ENCODE measurements at places on chromosomes 11 and 22.

GRCh38 chr11:75424396-75424795 lies 8.6 kb downstream of the KLHL35 start:
- DNase-seq = peak; percentile 32

DNA sequence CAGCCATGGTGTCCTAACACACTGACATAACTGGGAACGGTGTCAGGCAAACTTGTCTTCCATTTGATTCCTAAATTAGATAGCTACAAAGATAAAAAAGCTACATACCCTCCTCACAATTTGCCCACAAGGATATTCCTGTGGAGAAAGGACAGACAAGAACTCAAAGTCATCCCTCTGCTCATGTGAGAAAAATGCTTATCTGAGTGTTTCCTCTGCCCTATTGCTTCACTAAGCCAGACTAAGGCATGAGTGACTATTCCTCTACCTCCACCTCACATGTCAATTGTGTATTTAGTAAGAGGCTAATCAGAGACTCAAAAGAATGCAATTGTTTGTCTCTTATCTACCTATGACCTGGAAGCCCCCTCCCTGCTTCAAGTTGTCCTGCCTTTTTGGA lies 247.7 kb downstream of the DDX10 start:
- no peak for DNase-seq

DNA sequence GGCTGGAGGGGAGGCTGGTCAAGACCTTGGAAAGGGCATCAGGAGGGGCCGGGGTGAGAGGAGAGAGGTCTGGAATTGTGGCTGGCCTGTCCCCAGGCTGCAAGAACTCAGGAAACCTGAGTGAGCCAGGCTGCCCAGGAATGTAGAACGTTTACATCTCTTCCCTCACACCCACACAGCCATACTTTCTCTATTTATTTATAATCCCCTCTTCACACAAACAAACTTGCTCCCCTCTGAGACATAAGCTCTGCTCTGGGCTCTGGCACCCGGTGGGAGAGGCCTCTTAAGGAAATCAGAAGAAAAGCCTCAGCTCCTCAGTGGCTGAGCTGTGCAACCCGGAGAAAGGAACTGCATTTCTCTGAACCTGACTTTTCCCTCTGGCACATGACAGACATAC lies 5.5 kb downstream of the CHRDL2 start:
- no peak for DNase-seq

- DNase-seq = no peak
These were observed 16.8 kb upstream of the P2RY2 start for GRCh38 chr11:73201249-73201648.

DNA sequence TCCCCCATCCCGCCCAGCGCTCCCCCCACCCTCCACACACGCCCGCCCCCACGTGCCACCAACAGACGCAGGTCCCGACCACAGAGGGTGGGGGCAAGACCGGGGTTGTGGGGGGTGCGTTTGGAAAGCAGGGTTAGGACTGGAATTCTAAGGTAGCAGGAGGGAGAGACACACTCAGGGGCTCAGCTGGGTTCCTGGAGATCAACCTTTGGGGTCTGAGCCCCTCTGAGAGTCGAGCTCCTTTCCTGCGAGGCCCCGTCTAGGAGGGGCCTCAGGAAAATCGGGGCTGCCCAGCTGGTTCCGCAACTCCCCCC lies 429 bp downstream of the PGGHG start:
- DNase-seq = no peak

DNA sequence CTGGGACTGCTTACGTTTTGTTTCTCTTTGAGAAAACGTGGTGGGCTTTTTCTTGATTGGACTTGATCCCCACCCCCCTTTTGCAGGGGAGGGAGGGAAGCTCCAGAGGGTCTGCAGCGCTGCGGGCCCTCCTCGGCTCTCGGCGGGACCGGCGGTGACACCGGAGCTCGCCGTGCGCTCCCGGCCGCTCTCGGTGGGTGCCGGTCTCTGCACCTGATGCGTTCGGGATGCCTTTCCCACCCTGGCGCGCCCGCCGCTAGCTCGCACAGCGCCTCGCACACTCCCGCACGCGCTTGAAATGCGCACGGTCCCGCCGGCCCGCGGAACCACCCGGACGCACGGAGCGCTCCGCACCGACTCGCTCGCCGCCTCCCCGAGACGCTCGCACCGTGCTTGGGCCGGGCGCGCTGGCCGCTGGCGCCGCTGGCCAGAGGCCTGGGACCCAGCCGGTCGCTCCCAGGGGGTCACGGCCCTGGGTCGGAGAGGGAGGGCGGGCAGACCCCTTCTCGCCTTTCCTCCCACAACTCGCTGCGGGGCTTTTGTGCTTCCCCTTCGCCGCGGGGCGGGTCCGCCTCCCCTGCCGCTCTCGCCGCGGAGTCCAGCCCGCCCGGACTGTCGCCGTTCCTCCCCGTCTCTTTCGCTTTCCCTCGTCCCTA lies 1.0 kb downstream of the ZBTB16 start:
- DNase-seq = peak; percentile 86

- DNase-seq = no peak
These were observed 70.9 kb upstream of the SC5D start for GRCh38 chr11:121221496-121222200.

GRCh38 chr11:119420631-119421030 lies 2.3 kb downstream of the THY1 start:
- DNase-seq = no peak

- DNase-seq = peak; percentile 38
These were observed 74.0 kb upstream of the TCF20 start for GRCh38 chr22:42344361-42344905.

GRCh38 chr11:3671334-3672254 lies at the start of gene CHRNA10:
CHRNA10 (minus strand) TSS chr11:3671384; CDS start chr11:3671312, 72 bp downstream.
- DNase-seq = peak; percentile 16

DNA sequence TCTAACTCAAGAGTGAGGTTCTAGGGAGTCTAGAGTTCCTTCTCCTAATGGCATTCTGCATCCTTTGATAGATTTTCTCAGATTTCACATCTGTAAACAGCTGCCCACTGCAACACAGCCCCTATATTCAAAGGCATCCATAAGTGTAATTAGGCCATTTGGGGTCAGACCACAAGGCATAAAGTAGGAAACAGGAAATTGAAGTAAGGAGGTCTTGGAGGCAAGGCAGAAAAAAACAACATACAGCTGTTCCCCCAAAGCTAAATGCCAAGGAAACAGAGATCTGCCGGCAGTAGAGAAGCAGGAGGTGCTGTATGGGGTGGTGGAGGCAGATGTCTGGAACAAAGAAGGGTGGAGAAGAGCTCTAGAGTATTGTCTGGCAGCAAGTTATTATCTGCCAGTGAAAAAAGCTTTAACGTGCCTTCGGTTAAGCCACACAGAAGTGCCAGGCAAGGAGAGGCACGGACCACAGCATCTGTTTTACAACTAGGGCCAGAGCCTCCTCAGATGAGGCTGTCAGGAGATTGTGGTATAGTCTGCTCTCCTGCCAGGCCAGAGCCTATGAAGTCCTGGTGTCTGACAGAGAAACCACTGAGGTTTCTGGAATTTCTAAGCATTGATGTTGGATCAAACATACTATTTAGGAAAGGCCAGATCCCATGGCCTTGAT lies 100.2 kb upstream of the CHRM4 start:
- DNase-seq = no peak

DNA sequence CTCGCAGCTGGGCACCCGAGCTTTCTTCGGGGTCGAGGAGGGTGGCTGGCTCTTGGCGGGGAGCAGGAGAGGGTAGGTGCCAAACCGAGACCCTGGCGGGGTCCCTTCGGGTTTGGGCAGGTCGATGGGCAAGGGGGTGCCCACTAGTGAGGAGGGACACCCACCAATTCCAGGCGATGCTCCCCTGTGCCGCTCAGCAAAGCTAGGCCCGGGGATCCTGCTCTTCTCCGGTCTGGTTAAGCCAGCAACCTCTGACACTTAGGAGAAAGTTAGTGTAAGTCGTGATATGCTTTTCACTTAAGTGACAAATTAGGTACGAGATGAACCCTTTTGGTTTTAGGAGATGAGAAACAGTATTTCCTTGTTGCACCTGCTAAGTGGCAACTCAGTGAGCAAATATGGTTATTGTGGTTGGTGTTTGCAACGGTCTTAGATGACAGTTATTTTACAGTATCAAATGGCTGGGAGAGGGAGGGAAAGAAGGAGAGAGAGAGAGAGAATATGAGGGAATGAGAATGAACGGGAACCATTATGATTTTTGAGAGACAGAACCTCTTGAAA lies 565 bp downstream of the NUCB2 start:
- DNase-seq = peak; percentile 65

GRCh38 chr11:63940786-63941185 lies 2.0 kb downstream of the NAA40 start:
- DNase-seq = no peak

DNA sequence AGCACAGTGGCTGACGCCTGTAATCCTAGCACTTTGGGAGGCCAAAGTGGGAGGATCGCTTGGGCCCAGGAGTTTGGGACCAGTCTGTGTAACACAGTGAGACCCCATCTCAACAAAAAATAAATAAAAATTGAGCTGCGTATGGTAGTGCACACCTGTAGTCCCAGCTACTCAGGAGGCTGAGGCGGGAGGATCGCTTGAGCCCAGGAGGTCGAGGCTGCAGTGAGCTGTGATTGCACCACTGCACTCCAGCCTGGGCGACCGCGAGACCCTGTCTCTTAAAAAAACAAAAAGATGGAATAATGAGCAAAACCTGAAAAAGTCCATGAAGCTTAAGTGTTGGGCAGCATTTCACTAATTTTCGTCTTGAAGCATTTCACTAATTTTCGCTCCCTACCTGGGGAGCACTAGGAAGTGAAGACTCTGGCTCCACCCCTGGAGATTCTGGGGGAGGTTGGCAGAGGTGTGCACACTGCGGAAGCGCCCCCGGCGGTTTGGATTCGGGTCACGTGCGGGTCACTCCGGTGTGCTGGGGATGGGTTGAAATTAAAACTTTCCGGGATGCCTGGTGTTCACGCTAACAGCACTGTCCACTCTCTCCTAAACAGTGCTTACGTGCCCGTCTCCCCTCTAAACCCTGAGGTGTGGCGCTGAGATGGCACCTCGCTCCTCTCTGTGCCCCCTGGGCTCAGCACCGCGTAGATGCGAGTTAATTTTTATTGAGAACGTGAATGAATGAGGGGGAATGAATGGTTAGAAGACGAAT lies 906 bp upstream of the NAA40 start:
- DNase-seq = peak; percentile 91

- DNase-seq = peak; percentile 51
These were observed 2.0 kb upstream of the RELT start for GRCh38 chr11:73374151-73374550.

GRCh38 chr11:19886498-19886897 lies 173.9 kb downstream of the NAV2 start:
- no peak for DNase-seq

- no peak for DNase-seq
These were observed 41.3 kb downstream of the SMCO4 start for GRCh38 chr11:93501856-93502255.

DNA sequence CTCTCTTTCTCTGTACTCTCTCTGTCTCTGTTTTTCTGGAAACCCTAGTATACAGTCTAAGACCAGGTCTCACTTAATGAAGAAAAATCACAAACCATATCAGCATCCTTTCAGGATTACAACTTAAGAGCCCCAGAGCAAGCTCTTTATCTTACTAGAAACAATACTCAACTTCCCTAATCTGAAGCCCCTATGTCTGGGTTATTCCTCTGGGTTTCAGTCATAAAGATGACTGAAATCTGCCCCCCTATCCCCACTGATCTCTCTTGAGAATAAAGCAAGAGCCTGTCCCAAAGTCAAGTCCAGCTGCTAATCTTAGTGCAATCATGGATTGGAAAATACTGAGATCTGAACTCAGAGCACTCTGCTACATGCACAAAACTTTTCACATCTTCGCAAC lies 53.9 kb upstream of the PICALM start:
- no peak for DNase-seq

DNA sequence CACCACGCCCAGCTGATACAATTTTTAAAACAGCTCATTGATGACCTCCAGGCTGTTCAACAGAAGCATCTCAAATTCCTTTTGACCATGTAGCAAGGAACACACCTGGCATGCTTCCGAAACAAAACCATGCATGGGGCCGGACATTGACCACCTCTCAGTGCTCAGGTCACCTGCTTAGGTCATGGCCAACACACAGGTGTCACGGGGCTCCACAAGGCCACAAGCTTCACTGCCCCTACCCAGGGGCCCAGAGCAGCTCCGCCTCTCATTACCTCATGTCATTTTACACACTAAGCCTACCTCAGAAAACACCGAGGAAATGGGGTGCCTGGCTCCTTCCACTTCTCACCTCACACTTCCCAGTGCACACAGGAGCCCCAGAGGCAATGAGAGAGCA lies 26.6 kb downstream of the YPEL1 start:
- no peak for DNase-seq

DNA sequence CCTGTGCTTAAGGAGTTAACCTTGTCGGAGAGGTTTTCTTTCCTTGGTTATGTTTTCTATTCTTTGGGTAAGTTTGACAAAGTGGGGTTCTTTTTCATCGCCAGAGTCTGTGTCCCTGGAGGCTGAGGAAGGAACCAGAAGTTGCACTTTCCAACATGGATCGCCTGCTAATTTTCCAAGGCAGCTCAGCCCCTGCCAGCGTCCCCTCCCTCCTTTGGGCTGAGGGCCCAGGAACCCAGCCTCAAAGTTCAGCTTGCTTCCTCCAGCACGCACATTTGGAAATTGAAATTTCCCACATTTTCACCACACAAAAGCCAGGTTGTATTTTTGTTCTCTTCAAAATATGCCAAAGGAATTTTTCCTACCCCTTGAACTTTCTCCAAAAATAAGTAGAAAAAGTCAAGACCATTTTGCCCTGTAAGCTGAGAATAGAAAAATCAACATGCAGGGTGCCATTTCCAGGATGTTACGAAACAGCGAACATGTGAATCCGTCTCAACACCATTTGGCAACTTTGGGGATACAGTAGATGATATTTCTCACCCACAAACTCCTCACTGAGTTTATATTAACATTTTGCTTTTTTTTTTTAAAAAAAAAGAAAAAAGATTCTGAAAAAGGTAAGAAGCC lies 343.5 kb downstream of the TENM4 start:
- DNase-seq = no peak

GRCh38 chr11:70405679-70406395 lies 7.5 kb downstream of the CTTN start:
- no peak for DNase-seq

DNA sequence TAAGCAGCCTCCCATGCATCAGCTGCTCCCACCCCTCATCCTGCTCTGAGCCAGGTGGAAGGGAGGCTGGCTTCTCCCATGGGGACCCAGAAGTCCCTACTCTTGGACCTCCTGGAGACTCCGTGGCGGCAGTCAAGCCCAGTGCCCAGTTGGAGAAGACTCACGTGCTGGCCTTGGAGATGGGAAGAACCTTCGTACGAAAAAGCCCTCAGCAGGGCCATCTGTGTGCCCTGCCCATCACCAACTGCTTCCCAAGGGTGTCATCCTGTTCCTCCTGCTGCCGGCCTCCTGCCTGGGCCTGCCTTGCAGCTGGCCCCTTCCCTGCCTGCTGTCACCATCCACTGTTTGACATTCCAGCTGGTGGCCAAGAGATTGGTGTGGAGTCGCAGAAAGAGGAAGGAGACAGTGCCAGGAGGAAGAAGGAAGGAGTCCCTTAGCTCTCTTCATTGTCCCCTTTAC lies 28.0 kb downstream of the ARHGAP1 start:
- no peak for DNase-seq

DNA sequence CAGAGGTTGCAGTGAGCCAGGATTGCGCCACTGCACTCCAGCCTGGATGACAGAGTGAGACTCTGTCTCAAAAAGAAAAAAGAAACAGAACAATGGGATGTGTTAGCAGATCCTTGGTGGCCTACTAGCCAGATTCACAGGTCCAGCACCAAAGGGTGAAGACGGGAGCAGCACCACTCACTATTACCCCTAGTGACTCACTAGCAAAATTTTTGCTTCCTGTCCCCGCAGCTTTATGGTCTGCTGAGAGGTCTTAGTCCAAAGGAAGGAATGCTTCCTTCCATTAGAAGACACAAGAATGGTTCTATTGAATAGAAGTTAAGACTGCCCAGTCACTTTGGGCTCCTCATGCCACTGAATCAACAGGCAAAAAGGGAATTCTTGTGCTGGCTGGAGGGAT lies 35.9 kb upstream of the NUP50 start:
- DNase-seq = no peak

Data from NCI-H1417 (cell line).